Stimulated activated CD4-positive, alpha-beta T cell treated with anti-CD3 and anti-CD28 coated beads, Interleukin-1b, Interleukin-23, amount 100 ng/mL, for 1 hour (primary cell): ENCODE measurements at places on chromosomes 7 and 10.

GRCh38 chr10:11164551-11164802, 146.8 kb downstream of the CELF2 start:
- DNase-seq: no peak

- no peak for DNase-seq
These were observed 19.5 kb downstream of the DNAH11 start for GRCh38 chr7:21562385-21562784.

DNA sequence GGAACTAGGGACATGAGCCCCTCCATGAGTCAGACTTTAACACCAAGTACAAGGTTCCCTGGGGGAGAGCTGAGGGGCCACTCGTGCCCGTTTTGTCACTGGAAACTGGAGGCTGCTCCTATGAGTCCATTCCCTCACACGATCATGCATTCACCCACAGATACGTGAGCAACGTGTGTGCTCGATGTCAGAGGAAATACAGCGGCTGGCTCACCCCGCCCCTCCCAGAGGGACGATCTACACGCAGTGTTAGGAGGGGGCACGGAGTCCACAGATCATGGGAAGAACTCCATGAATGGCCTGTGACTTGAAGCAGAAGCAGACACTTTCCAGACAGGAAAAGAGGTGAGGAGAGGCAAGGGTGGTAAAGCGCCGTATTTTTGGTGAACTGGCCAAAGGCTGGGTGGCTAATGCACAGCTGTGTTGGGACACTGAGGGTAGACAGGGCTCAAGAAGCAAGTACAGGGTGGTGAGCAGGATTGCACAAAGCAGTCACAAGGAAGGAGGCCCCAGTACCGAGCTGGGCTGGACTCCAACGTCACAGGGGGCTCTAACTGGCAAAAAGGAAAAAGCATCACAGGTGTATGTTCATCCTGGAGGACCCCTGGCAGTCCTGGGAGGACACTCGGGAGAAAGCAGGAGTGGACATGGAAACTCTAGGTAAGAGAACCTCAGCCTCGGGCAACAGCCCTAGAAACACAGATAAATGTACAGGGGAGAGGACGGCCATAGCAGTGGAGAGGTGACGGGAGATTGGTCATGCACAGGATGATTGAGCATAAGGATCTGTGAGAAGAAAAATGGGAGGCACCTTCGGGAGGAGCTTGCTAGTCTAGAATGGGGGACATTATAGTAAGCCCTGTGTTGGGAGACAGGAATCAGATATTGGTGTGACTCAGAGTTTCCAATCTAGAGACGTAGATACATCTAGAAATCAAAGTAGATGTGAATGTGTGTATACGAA, 41.2 kb downstream of the TNS3 start:
- no peak for DNase-seq

DNA sequence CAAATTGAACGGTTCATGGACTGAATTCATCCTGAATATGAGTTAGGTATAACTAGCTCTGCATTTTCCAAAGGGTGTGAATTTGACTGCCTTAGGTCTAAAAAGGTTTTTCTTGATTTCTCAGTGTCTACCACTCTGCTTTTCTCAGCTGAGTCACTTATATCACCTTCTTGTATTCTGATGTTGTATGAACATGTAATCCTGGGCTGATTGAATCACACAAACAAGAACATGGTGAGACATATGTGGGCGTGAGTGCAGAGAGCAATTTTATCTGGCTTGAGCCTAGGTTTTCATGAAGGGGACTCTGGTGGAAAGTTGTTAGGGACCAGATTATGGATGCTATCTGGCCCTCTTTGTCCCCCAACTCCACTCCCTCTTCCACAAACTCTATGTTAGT, 239.8 kb downstream of the SUGCT start:
- DNase-seq: no peak

GRCh38 chr7:130452951-130453350, 12.1 kb upstream of the CEP41 start:
- DNase-seq: no peak

DNA sequence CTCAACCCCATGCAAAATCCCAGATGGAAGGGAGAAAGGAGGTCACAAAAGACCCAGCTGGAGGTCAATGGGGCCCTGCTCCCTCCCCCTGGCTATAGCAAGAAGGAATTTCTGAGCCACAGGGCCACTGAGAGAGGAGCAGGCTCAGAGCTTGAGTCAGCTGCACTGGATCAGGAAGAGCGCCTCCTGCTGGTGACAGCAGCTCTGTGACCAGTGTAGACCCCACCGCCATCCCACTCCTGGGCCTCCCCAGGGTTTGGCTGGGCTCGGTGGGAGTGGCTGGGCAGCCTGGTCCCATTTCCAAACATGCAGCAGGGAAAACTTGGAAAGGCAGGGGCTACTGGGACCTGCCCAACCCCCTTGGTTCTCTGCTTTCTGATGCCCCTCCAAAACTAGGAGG, 31.5 kb upstream of the PRLHR start:
- DNase-seq: no peak

DNA sequence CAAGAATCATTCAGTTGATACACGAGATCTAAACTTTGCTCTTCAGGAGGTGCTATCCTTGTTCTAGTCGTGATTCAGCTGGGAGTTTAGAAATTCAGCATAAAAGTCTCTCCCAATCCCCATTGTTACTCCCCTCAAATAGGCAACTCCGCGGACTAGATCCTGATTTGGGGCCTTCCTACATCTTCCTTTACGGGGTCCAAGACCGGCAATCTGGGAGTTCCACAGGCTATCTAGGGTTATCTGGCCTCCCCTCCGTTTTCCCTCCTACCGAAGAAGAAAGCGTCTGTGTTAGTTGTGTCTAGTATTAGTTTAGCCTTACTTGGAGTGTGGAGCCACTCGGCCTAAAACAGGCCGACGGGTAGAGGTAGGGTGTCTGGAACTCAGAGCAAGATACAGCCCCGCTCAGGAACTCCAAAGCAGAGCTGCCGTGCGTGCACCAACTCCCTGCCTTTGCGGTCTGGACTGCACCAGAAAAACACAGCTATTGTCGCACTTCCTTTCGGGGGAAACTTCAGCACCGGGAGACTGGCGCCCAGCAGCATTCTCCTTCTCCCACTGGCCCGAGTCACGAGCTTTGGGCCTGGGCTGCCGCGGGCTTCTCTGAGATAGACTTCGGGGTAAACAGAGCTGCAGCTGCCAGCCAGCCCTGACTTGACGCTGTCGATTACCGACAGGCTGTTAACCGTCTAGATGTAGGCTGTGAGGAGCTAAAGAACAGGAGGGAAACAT, 1.5 kb upstream of the DLX5 start:
- DNase-seq: no peak

DNA sequence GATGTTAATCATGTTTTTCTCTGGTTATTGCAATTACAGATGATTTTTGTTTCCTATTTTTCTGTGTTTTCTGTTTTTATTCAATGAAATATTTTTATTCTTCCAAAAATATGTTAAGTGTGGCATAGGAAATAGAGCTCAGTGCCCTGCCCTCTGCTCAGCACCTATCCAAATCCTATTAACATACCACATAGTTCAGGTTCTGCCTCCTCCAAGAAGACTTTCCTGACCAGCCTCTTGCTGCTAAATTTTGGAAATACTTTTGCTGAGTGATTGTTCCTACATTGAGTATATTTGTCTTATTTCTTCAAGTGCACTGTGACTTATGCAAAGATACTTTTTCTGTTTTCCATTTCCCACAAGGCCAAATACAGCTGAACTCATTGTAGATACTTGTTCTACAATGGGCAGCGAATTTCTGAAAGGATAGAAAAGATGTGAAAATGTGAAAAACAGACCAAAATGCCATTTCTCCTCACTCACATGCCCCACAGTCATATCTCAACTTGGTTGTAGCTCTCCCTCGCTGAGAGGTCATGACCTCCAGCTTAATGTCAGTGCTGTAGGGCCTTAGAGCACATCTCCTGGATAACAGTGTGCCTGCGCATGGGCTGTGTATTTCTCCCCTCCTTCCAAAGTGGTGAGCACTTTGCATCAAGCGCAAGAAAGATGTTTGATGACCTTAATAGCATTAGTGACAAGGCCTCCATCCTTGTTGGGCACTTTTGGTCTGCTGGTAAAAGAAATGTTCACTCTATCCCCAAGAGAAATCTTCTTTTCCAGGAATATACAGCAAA, 677.3 kb downstream of the LRMDA start:
- no peak for DNase-seq

GRCh38 chr7:95527033-95527775, 41.5 kb downstream of the ASB4 start:
- no peak for DNase-seq

DNA sequence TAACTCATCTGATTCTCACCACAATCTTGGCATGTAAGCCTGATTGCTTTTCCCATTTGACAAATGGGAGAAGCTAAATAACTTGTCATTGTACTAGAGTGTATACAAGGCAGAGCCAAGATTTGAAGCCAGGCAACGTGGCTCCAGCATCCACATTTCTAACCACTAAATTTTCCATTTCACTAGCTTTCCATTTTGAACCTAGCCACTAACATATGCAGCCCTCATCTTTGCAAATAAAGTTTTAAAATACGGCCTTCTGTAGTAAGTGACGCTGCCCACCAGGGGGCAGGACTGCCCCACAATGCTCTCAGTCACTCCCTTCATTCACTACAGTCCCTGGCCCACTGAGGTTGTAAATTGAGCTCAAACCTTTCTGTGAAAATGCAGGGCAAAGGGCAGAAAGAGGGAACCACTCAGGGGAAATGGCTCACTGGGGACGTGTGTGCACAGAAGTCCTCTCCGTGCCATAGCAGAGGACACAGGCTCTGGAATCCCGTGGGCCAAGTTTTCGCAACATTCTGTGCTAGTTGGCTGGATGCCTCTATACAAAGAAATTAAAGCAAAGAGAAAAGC, 315.7 kb downstream of the TNS3 start:
- DNase-seq: no peak

DNA sequence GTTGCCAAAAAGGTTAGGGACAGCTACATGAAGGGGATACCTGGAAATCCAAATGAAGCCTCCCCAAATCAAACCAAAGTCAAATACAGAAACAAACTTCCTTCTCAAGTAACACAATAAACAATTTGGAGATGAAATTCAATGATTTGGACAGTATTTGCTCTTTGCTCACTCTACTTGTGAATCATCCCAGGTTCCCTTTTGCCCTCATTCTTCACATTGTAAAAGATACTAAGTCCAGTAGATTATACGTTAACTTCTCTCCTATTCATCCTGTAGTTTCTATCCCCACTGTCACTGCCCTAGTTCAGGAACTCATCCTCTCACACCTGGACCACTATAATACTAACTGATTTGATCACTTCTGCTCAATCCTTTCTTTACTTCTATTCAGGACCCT, 28.3 kb downstream of the FZD1 start:
- DNase-seq: no peak

- no peak for DNase-seq
These were observed 146.2 kb downstream of the ICA1 start for GRCh38 chr7:8115547-8116402.

- no peak for DNase-seq
These were observed 38.8 kb downstream of the CCNJ start for GRCh38 chr10:96082153-96082552.

DNA sequence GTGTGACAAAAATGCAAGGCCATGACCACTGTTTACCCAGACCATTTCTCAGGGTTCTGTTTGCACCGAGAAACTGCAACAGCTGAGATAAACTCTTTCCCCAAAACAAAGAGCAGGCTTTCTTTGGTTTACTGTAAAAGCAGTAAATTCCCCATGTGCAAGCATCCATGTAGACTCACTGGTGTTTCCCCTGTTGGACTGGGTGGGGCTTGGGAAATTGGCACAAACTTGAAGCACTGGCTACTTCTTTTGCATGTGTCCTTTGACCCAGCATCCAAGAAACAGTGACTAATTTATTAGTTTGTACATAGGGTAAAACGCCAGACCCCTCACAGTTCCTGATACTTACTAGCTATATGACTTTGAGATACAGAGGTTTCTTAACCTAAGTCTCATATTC, 12.3 kb downstream of the IQUB start:
- no peak for DNase-seq

- DNase-seq: no peak
These were observed 957 bp upstream of the SVIL start for GRCh38 chr10:29635711-29636144.

- DNase-seq: no peak
These were observed 26.1 kb downstream of the INPP5A start for GRCh38 chr10:132563485-132564248.

GRCh38 chr10:132207536-132208461, 21.1 kb downstream of the DPYSL4 start:
- no peak for DNase-seq

GRCh38 chr10:120650705-120651399, 193.8 kb downstream of the PLPP4 start:
- DNase-seq: no peak

DNA sequence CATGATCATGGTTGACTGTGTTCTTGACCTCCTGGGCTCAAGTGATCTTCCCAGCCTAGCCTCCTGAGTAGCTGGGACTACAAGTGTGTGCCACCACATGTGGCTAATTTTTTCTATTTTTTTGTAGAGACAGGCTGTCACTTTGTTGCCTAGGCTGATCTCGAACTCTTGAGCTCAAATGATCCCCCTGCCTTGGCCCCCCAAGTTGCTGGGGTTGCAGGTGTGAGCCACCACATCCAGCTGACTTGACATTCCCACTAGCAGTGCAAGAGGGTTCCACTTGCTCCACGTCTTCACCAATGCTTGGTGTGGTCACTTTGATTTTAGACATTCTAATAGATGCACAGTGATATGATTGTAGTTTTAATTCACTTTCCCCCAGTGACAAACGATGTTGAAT, 25.1 kb downstream of the CYP26A1 start:
- DNase-seq: no peak

DNA sequence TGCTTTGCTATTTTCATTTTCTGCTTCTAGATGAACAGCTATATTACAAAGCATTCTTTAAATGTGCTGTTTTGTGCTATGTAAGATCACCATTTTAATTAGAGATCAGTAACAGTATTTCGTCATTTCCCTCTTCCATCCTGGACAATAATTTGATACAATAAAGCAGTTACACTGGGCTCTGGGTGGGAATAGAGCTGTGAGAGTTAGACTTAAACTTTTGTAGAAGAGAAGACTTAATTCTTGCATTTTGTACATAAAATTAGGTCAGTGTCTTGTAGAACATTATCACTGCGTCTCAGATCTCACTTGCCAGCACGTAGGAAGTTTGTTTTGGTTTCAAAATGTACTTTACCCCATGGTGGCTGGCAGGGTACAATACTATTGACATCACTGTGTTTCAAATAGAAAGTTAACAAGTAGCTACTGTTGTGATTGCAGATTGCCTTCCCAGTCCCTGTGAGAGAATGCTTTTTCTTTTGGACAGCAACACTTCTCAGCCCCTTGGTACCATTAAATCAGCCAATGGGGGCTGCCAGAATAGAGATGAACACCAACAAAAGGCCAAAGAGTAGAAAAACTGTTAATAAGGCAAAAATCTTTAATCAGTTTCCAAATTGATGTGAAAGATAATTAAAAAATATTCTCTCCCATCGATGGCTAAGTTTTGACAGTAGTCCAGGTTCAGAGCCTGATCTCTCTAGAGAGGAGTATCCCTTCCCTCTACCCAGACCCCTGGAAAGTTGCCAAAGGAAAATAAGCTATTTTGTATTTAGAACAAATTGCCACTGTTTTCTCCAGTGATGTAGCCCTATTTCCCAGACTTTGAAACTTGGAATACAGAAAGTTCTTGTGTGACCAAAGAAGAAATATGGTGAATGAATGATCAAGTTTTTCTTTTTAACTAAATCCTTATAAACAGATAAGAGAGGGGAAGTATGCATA, 35.1 kb downstream of the SMNDC1 start:
- DNase-seq: no peak

GRCh38 chr7:94357076-94357475, 37.6 kb upstream of the COL1A2 start:
- DNase-seq: no peak
